Suprapubic skin (tissue), 4 donors: ENCODE measurements at places on chromosomes 7 and 10.

- DNase-seq: no peak
Measured at GRCh38 chr10:120931423-120931822, 80.3 kb downstream of the WDR11 start.

DNA sequence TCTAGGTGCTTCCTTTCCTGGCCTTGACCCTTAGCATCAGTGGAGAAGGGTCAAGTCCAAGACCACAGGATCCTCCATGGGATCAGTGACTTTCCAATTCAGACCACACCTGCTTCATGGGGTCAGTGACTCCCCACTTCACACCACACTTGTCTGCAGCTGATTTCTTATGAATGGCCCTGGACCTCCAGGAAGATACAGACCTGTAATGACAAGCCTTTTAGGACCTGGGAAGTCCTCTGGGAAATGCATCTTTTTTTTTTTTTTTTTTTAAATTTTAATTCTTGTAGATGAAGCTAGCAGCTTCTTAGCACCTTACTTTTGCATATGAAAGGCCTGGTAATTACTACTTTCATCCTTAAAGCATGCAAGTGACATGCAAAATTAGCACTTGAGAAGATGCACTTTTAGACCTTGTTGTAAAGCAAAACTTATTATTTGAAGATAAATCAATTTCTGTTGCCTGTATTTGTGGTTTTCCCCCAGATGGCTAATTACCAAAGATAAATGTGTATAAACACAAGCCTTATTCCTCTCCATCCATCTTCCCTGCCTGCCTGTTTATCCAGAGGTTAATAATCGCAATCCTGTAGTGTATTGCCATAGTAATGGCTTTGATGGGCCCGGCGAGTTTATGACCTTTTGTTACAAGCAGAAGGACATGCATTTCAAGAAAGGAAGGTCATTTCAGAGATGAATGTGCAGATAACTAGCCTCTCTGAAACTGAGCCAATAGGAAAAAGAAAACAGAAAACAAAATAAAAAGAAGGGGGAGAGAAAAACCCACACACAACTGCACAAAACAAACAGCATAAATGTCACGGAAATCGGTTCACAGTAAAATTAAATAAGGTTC is 1018.7 kb downstream of the TYW1 start:
- DNase-seq: no peak

DNA sequence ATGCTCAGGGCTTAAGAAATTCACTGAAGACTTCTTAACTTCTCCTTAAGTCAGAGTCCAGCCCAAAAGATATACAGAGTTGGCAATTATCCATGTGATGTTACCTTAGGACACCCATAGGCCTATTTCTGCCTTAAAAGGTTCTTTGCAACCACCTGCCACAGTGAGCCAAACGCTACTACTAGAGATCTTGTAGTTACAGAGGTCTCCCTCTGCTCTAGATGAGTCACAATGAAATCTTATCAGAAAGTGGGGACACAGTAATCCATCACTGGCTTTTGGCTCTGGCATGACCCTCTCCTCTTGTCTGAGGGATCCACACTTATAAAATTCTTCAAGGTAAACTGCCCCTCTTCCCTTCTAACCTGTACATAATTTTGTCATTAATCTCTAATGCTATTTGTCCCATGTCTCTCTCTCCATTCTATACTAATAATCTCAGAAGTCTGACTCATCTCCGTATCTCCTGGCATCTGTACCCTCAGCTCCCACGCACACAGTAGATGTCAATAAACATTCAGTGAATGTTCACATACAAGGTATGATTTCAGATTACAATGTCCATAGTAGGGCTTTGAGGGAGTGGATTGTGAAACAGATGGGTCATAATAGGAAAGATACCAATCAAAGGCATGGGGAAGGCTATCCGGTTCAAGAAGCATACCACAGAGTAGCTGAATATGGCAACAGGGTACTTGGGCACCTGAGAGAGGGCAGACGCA is 112.1 kb downstream of the SGMS1 start:
- no peak for DNase-seq

DNA sequence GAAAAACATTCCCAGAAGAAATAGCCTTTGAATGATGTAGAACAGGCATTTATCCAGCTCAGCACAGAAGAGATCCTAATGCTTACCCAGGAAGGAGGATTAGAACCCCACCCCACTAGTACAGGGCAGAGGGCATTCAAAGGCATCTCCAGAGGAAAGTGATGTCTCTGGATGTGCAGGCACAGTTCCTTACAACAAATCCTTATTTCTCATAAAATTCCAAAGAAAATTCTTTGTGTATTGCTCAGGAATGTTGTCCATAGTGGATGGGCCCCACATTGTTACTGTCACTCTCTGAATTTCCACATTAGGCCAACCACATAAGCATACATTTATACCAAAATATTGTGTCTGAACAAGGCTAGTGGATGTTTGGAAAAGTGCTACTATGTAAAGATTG is 243.0 kb downstream of the ADRA2A start:
- DNase-seq: no peak

DNA sequence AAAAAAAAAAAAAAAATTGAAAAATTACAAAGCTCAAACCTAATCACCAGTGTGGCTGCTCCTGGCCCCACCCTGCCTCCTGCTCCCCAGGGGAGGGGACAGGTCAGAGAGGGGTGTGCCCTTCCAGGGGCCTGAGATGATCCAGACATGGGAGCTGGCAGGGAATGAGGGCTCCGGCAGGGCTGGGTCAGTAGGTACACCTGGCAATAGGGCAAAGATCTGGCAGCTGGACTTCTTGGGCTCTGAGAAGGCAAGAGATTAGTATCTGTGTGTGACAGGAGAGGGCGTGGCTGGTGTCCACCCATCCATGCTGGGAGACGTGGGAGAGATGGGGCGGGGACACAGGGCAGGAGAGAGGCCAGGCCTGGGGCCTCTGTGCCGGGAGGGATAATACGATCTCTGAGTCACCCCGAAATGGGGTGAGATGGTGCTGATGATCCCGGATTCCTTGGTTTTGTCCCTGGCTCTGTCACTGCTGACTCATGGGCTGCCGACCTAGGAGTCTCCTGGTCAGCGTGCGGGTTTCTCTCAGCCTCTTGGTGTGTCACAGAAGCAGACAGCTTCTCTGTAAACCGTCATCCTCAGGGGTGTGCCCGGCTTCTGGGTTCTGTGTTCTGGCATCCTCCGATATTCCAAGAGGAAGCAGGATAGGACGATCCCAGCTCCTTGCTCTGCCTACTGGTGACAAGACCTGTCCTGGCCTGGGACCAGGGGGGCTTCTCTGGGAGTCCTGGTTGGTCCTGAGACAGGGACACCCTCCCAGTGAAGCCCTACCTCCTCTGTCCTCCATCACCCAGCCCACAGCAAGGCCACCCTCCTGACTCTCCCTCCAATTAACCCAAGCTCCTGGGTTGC is 8.2 kb upstream of the CLDN4 start:
- DNase-seq: peak; percentile 82

DNA sequence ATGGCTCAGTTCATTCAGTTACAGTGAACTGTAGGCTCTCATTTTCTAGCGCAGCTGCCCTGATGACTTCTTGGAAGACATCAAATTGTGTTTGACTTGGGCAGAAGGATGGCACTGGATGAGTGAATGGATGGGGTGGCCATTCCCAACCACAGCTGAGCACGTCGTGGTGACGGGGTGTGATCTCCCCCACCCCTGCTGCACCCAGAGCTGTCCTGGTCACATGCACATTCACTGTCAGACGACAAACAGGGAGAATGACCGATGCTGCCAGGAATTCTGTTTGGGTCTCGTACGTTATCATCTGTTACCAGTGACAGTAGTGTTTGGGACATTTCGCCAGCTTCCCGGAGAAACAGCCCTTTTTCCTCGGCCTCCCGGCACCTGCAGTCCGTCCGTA is 623.2 kb downstream of the SDK1 start:
- no peak for DNase-seq

DNA sequence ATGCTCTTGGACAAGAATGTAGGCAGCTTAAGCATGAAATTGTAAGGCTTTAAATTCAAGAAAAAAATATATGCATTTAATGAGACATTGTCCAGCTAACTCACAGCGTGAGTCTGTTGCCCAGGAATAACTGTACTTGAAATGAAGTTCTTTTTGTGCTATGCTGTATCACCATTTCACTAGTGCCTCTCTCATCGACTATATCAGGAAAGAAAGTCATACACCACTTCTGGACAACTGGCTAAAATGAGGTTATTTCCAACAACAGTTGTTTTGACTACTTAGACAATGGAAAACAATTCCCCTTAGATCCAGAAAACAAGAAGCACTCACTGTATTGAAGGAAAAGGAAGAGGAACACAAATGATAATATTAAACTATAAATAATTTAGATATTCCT is 251.8 kb downstream of the CRPPA start:
- no peak for DNase-seq
